HFFc6 (cell line): ENCODE measurements at places on chromosomes 1 and 21. TPM values are rescaled to one million over a fixed set of nuclear protein-coding genes. Genes with fewer than 3 reads are reported as not detected.

DNA sequence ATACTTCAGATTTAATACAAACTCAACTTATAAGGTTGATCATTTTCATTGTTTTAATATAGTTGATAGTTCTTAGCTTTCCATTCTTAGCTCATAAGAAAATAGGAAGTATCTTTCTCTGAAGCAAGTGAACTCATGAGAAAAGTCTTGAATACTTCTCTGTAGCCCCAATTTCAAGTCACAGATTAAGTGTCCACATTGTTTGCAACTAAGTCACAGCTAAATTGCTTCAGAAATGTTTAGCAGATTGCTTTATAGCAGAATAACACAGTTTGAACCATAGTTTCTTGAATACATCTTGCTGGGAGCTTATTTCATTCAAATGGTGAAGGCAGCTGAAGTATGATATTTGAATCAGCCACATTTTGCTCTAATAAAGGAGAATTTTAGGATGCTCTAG is 10.6 kb upstream of the PKN2 start:
- DNase-seq, result no peak

GRCh38 chr1:204670152-204670927 is 15.2 kb downstream of the LRRN2 start:
- DNase-seq, result peak; percentile 37

DNA sequence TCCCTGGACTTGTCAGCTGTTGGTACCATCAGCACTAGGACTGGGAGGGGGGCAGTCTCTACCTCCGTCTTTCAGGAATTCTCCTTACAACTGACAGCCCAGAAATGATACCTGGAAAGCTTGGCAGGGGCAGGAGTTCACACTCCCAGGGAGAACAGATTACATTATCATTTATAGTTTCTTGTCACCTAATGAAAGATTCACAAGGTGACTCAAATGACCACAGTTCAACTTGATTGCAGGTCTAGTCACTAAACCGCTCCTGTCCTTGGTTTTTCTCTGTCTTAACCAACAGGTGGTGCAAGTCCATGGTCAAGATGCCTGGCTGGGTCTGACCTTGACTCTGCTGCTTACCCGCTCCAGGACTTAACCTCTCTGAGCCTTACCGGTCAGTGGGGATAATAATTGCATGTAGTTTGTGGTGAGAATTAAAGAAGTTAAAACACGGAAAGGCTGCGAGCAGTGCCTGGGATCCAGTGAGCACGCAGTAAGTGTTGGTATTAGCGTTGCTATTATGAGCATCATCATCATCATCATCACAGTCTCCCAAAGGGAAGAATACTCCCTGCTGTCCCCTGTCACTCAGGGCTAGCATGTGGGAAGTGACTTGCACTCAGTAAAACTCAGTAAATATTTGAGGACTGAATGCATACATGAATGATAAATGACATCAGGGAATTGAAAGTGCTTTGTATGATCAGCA is 125.3 kb upstream of the CD34 start:
- DNase-seq, result no peak

- DNase-seq, result no peak
Observed at GRCh38 chr1:160744852-160745520, 5.9 kb downstream of the SLAMF7 start.

DNA sequence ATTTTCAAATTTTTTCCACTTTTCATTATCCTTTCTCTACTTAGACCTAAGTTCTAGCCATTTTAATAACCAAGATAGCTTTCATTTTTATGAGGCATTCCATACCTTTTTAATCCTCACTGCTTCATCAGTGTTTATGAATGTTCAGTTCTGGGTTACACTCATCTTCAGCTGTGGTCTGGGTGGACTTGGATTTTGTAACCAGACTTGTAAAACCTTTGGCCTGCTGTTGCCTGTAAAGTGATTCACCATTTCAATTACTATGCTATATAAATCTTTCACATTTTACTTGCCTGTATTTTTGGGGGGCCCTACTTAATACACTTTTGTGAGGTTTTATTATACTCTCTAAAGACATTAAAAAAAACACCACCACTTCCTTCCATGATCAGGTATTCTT is 46.2 kb downstream of the USP25 start:
- peak; percentile 91 for DNase-seq

DNA sequence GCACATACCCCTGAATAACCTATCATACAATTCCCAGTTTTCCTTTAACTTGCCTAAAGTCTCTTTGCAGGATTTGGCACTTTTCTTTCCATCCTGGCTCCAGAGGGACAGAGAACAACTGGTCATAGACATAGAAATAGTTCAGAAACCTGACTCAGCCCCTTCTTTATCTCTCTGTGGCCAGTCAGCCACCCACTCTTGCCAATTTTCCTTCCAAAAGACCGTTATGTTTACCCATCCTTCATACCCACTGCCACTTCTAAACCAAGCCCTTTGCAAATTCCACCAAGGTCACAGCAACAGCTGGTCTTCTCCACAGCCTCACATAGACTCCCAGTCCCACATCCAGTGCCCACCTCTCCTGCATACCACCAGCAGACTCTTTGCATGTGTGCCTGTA is 127.2 kb upstream of the FGGY start:
- DNase-seq, result no peak

- DNase-seq, result no peak
Observed at GRCh38 chr1:179807291-179807690, 64.2 kb downstream of the FAM163A start.

CD34 gene
- 0.30 to 0.40 TPM (median 0.31 TPM) in 3 replicates for total RNA-seq
